GM10248 (cell line): ENCODE measurements at places on chromosomes 3 and 15.

- DNase-seq: no peak
These were observed 230.6 kb downstream of the ZMAT3 start for GRCh38 chr3:178841011-178841410.

DNA sequence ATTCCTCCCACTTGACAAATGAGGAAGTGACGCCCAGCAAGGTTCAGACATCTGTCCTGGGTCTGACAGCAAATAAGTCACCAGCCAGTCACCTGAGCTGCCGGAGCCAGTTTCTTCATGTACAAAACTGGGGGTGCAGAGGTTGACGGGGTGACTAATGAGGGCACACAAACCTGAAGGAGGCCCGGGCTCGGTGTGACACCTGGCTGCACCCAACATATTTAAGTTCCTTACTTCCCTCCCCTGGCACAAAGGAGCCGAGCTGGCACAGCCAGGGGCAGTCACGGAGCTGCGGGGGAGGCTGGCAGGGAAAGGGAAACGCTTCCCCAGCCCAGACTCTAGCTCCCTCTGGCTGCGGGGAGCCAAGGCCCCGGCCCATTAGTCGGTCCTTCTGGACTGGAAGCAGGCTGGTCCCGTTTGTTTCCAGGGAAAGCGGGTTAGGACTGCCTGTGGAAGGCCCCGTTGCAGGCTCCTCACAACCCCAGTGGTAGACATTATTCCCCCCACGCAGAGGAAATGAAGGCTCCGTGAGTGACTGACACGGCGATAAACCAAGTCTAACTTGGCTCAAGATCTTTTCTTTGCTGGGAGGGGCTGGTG, 2.3 kb downstream of the FBXL22 start:
- peak; percentile 54 for DNase-seq

GRCh38 chr3:147529551-147529950, 120.4 kb downstream of the ZIC1 start:
- DNase-seq: no peak

DNA sequence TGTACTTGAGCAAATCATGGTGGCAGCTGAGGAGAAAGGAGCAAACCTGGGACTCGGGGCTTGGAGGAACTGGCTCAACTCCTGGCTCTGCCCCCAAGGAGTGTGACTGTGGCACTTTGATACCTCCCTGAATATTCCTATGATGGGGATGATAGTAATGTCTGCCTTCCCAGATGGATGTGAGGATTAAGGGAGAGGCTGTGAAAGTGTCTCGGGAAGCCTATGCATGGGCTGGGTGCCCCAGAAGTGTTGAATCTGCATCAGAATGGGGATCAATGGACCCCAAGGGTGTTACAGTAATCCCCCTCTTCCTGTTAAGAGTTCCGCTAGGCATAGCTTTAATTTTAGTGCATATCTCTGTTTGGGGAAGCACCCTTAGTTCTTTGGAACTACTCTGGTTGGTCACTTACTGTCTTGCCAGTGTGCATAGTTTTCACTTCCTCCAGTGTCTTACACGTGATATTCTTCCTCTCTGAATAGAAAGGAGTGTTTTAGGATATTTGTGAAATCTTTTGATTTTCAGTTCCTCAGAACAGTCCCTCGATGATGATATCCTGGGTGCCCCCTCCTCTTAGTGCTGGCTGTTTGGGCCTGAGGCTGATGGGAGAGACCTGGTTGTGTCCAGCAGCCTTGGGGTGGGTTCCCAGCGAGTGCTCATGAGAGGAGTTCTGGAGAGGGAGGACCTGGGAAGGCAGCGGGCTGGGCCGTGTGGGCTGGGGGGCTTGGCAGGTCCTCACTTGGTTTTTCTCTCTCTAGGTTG, 97.5 kb downstream of the CHDH start:
- peak; percentile 82 for DNase-seq

GRCh38 chr3:52347716-52348635, 31.9 kb downstream of the DNAH1 start:
- DNase-seq: no peak

DNA sequence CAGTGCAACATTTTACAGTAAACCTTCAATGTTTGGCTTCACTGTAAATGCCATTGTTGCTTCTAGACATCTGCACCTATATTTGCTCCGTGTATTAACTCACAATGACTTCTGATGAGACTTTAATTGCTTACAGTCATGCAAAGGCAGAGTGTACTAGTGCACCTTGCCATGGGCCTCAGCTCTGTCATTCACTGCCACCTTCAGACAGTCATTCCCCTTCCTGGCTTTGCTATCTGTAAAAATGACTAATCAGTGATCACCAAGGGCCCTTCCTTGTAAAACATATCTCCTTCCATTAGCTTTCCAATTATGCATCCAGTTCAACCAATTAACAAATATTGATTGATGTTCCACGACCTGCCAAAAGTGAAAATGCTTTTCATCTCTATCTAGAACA, 120.3 kb downstream of the ARRDC4 start:
- no peak for DNase-seq

DNA sequence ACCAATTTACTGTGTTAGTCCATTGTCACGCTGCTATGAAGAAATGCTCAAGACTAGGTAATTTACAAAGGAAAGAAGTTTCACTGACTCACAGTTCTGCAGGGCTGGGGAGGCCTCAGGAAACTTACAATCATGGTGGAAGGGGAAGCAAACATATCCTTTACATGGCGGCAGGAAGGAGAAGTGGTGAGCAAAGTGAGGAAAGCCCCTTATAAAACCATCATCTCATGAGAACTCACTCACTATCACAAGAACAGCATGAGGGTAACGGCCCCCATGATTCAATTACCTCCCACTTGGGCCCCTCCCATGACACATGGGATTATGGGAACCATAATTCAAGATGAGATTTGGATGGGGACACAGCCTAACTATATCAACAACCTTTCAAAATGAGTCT, 20.2 kb downstream of the USF3 start:
- DNase-seq: no peak

DNA sequence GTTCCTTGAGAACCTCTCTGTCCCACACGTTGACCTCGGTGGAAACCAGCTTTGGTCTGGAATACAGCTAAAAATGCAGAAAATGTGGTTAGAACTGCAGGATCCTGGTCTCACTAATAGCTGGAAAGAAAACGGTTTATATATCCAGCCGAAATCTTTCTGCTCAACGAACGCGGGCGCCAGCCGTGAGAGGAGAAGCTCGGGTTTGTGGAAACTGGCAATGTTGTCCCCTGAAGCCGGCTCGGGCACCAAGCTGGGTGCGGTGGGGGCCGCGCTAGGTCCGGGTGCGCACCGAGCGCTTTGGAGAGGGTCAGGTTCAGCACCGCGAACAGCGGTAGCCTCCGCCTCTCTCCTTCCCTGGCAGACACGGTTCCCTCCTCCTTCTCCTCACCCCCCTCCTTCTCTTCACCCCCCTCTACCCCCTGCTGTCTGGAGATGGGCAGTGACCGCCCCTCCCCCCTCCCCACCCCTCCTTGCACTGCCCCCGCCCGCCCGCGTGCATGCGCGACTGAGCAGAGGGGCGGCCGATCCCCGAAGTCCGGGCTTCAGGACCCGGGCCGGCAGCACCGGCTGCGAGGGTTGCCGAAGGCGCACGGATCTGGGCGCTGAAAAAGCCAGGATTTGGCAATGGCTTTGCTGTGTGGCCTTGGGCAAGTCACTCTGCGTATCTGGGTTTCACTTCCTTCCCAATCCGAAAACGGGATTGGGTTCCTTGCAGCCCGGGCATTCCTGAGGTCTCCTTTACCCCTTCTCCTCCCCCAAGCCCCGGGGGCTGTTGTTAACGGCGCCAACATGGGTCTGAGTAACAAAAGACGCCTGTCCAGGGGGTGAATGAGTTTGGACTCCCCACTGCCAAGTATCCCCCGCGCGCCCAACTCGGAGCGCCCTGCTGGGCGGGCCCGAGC, at the start of gene SKOR1:
SKOR1 (plus strand) TSS at position 534 of the 905 bp plus-strand sequence; CDS start at position 628, 94 bp downstream.
- no peak for DNase-seq

GRCh38 chr15:75952525-75952924, 48.8 kb downstream of the FBXO22 start:
- no peak for DNase-seq

GRCh38 chr3:143791386-143791785, 56.9 kb downstream of the SLC9A9 start:
- no peak for DNase-seq

- DNase-seq: no peak
These were observed 42.1 kb downstream of the CCDC33 start for GRCh38 chr15:74278207-74278606.

- no peak for DNase-seq
These were observed 92.3 kb downstream of the ATP10A start for GRCh38 chr15:25770618-25771337.

GRCh38 chr3:65955792-65956477, 82.8 kb downstream of the MAGI1 start:
- DNase-seq: no peak

- DNase-seq: no peak
These were observed 354.9 kb downstream of the SI start for GRCh38 chr3:164723396-164723795.

GRCh38 chr15:95432878-95433405, 897.6 kb upstream of the NR2F2 start:
- DNase-seq: no peak

DNA sequence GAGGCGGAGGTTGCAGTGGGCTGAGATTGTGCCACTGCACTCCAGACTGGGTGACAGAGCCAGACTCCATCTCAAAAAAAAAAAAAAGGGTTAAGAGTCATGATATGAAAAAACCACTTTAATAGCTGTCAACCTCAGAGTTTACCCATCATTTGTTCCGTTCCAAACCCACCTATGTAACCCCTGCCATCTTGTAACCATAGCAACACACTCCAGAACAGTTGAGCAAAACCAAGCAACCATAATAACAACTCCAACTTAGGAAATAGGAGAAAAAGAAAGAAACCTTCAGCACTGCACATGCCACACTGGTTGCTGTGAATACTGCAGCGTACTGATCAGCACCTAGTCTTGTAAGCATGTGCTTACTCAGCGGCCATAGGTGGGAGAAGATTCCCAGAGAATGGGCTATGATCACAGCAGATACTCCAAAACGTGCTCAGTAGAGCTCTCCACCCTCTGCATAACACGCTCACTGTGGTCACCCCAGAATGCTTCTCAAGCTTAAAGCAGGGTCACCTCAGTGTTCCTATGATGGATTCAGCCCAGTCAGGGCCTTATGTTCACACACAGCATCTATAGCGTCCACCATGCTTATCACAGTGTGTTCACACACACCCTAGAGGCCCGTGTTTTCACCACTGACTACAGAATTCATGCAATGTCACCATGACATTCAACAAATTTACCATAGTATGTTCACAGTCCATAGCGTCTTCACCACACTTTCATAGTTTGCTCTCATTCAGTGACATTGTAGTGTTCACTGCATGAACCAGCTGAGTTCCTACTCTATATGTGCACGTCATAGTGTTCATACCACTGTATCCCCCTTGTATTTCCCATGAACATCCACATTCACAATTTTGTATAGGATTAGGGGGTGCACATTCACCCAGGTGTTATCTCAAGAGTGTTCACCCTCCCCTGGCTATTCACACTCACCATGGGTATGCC, 6.5 kb upstream of the CILP start:
- DNase-seq: no peak

DNA sequence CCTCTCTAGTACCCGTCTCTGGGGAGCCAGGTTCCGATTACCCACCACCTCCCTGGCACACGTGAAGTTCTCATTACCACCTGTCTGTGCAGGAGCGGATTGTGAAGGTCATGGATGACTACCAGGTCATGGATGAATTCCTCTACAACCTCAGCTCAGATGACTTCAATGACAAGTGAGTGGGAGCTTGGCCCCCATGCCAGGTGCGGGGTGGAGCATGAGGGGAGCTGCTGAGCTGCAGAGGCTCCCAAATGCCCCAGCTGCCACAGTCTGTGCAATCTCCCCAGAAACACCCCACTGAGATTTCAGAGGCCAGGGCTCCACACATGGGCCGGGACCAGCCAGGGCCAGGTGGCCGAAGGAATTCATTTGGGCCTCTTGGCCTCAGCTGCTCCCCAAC, 34.3 kb downstream of the DNAH1 start:
- DNase-seq: no peak

GRCh38 chr15:42504631-42505030, 9.2 kb downstream of the SNAP23 start:
- DNase-seq: no peak

DNA sequence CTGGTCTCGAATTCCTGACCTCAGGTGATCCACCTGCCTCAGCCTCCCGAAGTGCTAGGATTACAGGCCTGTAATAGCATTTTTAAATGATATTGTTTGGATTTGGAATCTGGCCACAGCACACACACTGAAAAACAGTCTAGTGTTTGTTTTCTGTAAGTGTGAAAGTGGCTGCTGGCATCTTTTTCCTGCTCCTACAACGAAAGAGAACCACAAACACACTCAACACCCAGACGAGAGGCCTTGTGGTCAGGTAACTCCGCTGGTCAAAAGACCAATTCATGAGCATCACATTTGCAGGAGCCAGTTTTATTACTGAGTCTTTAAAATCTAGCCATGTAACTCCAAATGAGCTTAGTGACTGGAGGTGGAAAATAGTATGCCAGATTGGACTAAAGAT, 50.2 kb downstream of the IMPG2 start:
- DNase-seq: no peak

DNA sequence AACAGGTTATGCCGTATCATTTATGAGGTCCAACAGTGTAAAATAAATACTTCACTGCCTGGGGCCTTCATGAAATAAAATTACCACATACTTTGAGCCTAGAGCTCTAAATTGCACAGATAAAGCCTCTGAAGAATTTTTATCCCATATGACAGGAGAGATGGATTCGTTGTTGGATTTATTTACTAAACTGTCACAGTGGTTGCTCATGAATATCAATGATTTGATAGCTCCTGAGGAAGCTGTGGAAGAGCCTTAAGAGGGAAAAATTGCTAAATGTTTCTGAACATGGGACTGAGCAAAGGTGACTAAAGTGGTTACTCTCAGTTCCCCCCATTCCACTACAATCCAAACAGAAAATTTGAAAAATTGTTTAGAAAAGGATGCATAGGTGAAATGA, 558.9 kb upstream of the IL12A start:
- no peak for DNase-seq

GRCh38 chr3:113574213-113574612, 41.9 kb downstream of the SIDT1 start:
- DNase-seq: no peak

DNA sequence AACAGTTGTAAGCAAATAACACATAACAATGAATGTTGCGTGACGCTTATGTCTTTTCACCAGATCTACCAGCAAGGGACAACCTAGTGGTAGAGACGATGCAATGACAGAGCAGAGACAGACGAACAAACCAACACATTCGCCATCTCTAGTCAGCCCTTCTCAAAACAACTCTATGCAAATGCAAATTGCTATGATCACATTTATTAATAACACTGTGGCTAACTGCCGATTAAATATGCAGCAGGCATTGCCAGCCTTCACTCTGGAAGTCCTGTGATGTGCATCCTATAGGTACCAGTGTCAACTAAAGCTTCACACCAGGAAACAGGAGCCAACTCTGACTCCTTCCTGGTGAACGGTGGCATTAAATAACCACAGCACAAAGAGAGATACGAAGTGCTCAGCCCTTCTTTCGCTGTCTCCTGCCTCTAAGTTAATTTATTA, 94.2 kb downstream of the FOXP1 start:
- no peak for DNase-seq

DNA sequence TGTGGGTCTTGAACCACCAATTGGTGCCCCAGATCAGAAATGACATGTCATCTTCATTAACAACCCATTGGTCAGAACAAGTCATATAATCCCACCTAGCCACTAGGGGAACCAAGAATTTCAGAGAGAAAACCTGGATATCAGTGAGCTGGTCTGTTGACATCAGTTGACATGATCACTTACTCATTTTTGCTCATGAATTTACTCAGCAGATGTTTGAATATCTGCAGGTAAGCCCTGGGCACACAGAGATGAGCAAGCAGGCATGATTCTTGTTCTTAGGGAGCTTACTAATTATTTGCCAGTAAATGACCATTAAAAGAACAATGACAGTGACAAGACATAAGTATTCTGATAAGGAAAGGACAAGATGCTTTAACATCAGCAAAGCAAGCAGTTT, 64.3 kb upstream of the PLCL2 start:
- DNase-seq: no peak
